ENCODE measurements at places on chromosomes 2 and 18.

DNA sequence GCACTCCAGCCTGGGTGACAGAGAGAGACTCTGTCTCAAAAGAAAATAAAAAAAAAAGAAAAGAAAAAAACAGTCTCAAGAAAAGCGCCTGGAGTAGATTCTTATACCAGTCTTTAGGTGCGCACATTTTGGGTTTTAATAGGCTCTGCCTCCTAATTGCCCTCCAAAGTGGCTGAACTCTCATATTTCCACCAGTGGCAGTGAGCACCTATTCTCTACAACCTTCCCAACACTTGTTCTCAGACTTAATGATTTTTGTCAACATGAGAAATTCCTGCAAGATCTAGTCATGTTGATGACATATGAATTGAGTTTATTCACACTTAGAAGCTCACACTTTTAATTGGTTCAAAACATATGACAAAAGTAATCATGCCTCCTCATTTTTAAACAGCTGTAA, 39.0 kb downstream of the PLB1 start:
- DNase-seq = no peak

- DNase-seq = peak; percentile 46
Observed at GRCh38 chr18:5510135-5510846, 33.5 kb downstream of the EPB41L3 start.

GRCh38 chr18:70295192-70296188, 6.6 kb downstream of the SOCS6 start:
- DNase-seq = no peak

- no peak for DNase-seq
Observed at GRCh38 chr2:46775722-46776121, 139.9 kb downstream of the MCFD2 start.

DNA sequence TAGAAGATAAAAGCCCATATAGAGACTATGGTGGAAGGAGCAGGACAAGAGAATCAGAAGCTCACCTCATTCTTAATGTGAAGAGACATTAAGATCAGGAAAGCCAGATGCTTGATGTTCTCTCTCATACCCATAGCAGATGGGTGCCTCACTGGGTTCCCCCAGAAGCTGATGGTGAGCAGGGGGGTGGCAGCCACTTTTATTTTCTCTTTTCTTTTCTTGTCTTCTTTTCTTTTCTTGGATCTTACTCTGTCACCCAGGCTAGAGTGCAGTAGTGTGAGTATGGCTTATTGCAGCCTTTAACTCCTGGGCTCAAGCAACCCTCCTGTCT, 14.8 kb upstream of the CXCR4 start:
- no peak for DNase-seq

GRCh38 chr2:88016960-88017779, 823 bp upstream of the RNU2-63P start:
- no peak for DNase-seq

DNA sequence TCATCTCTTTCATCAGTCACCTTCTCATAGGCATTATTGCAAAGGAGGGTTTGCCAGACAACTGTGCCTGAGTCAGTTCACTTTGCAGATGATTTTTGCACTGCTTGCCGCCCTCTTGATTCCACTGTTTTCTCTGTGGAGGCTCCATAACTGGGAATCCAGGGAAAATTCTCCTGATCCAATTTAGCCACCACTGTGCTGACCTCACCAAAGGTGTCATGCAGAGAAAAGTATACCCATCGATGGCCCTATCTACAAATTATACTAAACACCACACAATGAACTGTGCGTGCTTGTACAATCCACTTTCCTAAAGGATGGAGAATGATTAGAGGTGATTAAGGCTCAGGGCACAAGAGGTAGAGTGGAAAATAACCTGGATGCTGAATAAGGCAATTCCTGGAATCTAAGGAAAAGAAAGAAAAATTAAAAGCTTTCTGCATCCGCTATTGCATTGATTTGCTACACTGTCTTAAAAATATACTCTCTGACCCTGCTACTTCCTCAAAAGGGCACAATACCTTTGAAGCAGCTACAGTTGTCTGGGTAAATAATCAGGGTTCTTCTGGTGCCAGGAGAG, 409.4 kb downstream of the RIT2 start:
- DNase-seq = no peak

GRCh38 chr18:55587418-55588110, 428 bp downstream of the TCF4 start:
- DNase-seq = peak; percentile 18

DNA sequence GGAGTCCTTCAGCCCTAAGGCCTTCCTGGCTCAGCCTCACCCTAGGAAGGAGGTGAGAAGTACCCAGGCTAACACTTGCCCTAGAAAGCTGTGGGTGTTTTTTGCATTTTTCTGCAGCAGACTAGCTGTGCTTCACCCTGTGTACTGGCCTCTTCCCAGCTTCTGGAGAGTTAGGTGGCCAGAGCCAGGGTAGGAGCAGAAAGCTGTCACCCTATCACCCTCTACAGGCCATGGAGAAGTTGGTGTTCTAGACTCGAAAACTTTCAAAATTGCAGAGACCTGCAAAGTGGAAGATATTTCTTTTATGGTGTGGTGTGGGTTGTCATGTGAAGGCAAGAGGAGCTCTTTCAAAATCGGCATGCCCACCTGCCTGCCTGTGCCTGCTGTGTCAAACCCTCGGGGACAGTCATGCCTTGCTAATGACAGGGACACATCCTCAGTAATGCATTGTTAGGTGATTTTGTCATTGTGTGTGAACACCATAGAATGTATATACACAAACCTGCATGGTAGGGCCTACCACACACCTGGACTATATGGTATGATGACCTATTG, 29.8 kb downstream of the EHD3 start:
- DNase-seq = no peak

GRCh38 chr2:188971432-188971861, 2.7 kb upstream of the COL3A1 start:
- no peak for DNase-seq

GRCh38 chr2:165044505-165045303, 89.4 kb upstream of the SLC38A11 start:
- DNase-seq = no peak

DNA sequence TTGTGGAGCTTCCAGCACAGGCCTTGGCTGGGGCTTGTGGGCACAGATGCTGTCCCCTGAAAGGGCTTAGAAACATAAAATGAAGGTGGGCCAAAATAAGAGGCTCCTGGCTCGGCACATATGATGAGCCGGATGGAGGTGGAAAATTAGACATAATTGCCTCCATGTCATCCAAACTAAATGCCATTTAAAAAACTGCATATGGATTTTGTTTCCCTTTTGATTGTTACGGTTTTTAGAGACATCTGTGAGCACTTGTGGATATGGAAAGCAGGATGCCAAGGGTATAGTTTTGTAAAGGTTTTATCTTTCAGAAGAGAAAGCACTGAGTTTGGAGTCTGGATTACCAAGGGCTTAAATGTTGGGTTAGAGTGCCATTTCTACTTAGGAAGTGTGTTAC, 498.3 kb downstream of the RIT2 start:
- no peak for DNase-seq

GRCh38 chr2:48583961-48584360, 33.7 kb upstream of the GTF2A1L start:
- DNase-seq = no peak

DNA sequence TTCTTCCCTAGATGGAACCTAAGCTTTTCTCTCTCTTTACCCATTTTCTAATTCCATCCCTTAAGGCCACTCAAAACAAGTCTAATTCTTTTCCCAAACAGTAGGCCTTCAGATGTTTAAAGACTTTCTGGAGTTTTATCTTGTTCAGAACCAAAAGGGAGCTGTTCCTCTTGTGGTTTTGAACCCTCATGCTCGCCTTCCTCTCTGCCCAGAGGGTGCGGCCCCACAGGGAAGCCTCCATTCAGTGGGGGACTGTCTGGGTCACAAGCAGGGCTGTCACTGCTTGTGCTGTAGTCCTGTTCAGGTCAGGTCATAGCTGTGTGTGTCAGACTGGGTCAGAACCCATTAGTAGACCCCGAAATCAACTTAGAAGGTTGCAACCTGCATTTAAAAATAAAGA, 56.5 kb downstream of the TET3 start:
- no peak for DNase-seq

- DNase-seq = no peak
Observed at GRCh38 chr2:168245074-168245825, 2.1 kb downstream of the STK39 start.

DNA sequence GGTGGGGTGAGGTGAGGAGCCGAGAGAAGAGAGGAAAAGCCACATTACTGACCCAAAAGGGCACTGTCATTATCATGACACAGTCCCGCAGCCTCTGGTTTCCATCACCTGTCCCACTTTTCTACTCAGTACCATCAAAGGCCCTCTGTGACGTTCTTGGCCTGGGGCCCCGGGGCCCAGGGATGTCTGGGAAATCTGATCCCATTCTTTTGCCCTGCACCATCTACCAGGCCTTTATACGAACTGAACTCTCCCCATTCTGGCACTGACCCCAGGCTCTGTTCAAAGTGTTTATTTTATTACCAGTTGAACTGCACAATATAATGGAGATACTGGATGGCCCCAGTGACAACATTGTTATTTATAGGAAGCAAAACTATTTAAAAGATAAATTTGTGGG, 89.1 kb downstream of the COL6A3 start:
- DNase-seq = no peak

GRCh38 chr2:191995285-191995684, 148.4 kb upstream of the CAVIN2 start:
- DNase-seq = peak; percentile 26

DNA sequence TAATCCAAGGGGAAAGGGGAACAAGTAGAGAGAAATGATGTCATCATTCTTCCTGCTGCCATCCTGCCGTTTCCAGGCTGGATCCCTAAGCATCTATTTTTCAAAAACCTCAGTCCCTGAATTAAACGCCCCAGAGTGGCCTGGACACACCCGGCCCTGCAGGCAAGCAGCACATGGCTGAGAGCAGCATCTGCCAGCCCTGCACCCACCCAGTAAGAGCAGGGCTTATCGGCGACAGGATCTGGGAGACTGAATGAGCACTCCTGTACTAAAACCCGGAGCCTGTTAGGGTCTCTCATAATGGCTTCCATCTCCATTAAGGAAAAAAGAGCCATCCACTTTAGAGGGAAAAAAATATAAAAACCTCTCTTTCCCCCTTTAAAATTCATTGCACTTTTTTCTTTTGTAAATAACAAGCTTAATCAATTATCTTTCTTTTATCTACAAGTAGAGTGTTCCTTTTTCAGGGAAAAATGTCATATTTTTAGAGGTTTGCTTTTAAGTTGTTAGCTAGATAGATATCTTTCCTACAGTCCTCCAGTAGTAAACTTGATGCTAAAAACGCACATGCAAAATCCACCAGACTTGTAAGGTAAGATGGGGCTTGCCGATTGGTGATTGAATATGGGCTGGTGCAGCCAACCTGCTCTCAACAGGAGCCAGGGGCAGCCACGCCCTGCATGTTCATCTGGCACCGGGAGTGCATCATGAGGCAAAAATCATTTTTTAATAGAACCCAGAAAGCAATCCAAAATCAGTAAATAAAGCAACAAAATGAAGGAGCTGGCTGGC, 457.8 kb downstream of the EIPR1 start:
- no peak for DNase-seq

- DNase-seq = no peak
Observed at GRCh38 chr18:7676253-7676873, 109.2 kb downstream of the PTPRM start.

DNA sequence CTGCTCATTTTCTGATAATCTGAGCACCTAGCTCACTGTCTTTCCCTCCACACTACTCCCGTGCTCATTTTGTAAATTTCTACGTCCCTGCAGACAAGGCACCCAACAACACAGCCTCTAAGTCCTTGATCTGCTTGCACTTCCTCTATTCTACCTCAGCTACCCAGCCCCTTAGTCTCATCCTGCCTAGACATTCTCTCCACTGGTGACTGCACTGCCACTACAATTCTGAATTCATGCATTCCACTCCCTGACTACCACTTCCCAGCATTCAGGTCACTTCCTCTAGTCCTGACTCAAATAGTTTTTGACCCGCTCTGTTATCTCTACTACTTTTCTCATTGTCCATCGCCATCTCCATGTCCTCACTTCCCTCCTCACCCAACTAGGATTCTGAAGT, 155.7 kb downstream of the DYM start:
- DNase-seq = peak; percentile 69

GRCh38 chr2:85181134-85181631, 48.0 kb downstream of the TCF7L1 start:
- no peak for DNase-seq

DNA sequence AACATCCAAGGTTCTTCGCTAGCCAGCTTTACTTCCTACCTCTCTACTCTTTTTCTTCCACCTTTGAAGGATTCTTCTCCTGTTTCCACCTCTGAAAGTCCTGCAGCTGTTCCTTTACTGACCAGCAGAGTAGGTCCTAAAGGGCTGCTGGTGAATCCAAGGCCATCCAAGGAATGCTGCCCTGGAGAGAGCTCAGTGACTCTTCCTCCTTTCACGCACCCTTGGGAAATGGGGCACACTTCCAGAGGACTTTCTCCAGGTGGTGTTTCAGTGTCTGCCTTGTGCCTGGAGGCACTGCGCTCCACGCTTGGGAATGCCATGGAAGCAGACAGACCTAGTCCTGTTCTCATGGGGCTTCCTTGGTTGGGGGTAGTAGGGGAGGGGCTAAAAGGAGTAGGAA, 45.4 kb downstream of the SLC16A14 start:
- no peak for DNase-seq

DNA sequence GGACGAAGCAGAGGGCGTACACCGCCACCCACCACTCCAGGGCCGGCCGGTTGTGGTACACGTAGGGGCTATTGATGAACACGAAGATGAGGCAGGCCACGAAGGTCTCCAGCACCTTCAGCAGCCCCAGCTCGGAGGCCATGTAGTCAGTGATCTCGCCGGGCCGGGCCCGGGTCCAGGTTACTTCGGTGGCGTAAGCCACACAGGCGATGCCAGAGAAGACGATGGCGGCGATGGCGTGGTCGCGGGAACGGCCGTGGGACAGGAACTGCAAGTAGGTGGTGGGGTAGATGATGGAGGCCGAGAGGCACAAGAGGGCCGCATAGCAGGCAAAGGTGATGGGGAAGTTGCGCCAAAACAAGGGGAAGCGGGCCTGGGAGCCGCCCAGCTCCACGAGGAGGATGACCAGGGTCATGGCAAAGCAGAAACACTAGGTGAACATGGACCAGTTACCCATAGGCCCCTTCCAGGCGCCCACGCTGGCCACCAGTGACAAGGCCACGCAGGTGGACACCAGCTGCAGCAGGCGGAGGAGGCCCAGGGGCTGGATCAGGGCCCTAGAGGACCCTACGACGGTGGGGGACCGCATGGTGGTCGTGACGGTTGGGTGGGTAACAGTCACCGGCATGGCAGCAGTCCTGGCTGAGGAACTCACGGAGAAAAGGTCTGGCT, 128.4 kb upstream of the FAM98A start:
- no peak for DNase-seq

- no peak for DNase-seq
Observed at GRCh38 chr18:66210875-66211274, 393.0 kb downstream of the CDH19 start.

DNA sequence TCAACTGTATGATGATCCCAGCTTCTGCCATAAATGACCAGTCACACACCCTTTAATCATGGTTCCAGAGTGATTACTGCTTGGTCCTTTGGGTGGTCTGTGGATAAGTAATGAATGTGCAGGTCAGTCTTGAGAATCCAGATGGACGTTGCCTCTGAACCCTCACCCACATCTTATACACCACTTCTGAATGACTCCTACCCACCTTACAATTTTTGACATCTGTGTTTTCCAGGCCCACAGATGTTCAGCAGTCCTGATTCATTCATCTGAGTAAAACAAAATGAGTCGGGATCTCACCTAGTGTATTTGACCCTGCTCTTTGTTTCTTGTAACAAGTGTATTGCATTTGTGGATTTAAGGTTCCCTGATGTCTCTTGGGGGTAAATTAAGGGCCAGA, 194.1 kb upstream of the CCDC68 start:
- no peak for DNase-seq

GRCh38 chr2:188293601-188294351, 2.1 kb downstream of the GULP1 start:
- DNase-seq = peak; percentile 54
